Hematopoietic multipotent progenitor cell treated with erythropoietin and hydrocortisone succinate and interleukin-3 and kit ligand, for 4 days (in vitro differentiated cells): ENCODE measurements at places on chromosomes 1 and 21.

GRCh38 chr1:53811414-53811851 is 26.7 kb downstream of the NDC1 start:
- DNase-seq = peak; percentile 51

DNA sequence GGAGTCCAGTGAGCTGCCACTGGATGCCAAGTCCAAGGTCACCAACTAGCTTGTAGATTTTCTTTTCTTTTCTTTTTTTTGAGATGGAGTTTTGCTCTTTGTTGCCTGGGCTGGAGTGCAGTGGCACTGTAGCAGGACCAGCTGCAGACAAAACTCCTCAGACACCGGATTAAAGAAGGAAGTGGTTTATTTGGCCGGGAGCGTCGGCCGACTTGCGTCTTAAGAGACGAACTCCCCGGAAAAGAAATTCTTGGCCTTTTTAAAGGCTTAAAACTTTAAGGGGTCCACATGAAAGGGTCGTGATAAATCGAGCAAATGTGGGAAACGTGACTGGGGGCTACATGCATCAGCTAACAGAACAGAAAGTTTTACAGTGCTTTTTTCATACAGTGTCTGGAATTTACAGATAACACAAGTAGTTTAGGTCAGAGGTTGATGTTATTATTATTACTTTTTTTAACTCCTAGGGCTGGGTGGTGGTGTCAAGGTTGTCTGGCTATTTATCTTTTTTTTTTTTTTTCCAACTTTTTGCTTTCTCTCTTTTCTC is 36.4 kb upstream of the CFAP126 start:
- DNase-seq = peak; percentile 32

- DNase-seq = no peak
Measured at GRCh38 chr1:90708236-90708786, 8.8 kb downstream of the BARHL2 start.

DNA sequence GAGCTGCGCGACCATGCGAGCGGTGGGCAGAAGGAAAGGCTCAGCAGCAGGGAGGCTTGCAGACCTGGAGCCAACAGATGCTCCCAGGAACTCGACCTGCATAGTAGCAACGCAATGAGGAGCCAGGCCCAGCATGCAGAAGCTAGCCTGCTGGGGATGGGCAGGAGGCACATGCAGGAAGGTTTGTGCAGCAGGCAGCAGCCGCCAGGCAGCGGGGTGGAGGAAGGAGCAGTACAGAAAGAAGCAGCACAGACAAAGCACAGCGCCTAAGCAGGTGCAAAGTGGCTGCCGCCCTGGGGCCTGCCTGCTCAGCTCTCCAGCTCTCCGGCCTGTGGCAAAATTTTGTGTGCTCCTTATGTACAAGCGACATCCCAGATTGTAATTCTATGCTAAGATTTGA is 213.5 kb upstream of the MAP1LC3C start:
- DNase-seq = no peak

DNA sequence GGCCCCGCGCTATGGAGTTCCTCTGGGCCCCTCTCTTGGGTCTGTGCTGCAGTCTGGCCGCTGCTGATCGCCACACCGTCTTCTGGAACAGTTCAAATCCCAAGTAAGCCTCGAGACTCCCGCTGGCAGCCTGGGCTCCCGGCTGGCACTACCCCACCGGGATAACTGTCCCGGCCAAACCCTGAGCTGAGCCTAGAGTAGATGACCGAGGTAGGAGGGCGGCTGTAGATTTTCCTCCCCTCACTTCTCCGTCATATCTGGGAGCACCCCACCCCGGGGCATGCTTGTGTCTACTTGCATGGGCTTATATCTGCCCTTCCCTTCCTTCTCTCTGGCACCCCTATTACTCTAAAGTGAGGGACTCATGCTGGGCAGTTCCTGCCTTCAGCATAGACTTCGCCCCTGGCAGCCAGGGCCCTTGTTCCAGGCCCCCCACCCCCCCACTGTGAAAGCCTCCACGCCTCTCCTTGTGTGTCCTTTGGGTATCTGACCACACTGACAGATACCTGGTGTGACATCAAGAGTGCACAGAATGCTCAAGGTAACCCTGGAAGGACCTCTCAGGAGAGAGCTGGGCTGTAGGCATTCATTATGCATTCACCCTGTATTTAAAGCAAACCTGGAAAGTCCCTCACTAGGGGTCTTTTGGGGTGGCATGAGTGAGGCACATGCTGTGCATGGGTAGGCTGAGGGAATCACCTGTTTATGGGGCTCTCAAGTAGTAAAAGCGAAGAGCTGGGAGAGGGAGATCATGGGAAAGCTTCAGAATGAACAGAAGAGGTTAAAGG is 485 bp downstream of the EFNA1 start:
- DNase-seq = peak; percentile 22

GRCh38 chr1:17485281-17485680 is 45.8 kb upstream of the RCC2 start:
- DNase-seq = peak; percentile 32

DNA sequence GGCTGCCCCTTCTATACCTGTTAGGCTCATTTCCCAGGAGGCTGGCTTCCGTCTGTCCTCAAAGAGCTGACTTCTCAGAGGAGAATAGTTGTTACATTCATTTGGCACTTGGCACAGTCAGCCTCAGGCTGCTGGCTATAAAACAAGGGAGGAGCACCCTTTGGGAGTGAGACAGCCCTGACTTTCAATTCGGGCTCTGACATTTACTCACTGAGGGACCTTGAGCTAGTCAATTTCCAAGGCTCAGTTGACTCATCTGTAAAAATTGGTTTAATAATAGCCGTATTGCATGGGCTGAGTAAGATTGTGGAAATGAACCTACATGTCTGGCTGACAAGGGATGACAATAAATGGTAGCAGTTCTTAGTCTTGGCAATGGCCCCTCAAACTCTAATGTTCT is 13.7 kb downstream of the ALX3 start:
- DNase-seq = no peak

- no peak for DNase-seq
Measured at GRCh38 chr1:183611021-183611420, 20.8 kb upstream of the NCF2 start.

DNA sequence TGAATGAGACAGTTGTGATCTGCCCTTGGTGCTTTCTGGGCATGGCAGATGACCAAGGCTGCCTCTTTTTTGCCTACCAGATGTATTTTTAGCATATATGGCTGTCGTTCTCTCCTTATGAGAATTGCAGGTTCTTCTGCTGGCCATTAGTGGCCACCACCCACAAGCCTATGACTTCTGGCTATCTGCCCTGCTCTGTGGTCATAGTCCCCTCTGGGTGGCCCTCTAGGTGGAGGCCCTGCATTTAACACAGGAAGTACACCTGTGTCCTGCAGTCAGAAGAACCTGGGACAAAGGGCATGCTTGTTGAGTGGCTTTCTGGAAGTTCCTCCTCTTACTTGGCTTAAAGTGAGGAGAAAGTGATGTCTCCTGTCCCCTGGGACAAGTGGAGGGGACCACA is 6.5 kb downstream of the FCAMR start:
- no peak for DNase-seq

GRCh38 chr21:16437586-16437985 is 707.8 kb downstream of the USP25 start:
- DNase-seq = peak; percentile 27

- DNase-seq = no peak
Measured at GRCh38 chr1:230403442-230403841, 22.7 kb downstream of the PGBD5 start.

GRCh38 chr1:116824631-116825206 is 70.5 kb downstream of the CD2 start:
- no peak for DNase-seq
